ENCODE measurements at places on chromosomes 7 and 10.

GRCh38 chr10:132065491-132066105 lies at the start of gene JAKMIP3:
JAKMIP3 (plus strand) TSS chr10:132065946; CDS start chr10:132104809, 38,863 bp downstream.
- no peak for DNase-seq

DNA sequence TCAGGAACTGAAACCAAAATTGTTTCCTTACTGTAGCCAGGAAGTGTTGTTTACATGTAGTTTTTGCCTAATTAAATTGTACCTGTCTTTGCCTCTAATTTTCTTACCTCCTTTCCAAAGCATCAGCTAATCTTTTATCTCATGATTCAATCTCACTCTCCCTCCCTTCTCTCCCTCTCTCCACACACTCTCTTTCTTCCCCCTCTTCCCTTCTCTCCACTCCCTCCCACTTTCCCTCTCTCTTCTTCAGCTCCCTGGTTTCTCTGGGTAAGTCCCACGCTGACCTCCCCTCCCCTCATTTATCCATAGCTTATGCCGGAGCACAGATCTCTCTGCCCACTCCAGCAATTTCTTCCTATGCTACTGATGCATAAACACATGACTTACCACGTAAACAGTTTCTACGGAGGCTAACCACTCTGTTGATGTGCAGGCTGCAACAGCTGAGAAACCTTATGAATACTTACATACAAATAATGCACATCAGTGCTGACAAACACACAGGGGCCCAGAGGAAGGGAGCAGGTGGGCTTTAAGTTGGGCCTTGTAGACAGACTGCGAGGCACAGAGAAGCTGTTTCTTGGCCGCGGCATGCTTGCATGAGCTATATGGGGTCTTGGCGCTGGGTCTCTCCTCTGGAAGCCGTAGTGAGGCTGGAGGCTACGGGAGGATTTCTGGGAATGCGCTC lies 174.4 kb upstream of the PLXNA4 start:
- DNase-seq = no peak

DNA sequence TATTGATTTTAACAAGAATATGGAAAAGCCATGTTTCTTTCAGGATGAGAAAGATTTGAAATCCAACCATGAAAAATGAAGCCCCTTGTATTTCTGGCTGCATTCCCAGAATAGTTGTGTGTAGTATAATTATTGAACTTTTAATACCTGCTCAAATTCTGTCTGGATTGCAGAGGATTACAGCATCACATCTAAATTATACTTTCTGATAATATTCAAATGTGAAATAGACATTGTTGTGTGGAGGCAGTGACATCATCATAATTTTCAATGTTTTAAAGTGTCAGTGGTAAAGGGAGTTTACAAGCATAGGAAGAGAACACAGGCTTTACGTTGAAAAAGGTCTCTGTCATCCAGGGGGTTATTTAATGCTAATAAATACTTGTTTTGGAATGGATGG lies 93.4 kb downstream of the POLL start:
- DNase-seq = no peak

GRCh38 chr10:124025660-124026588 lies 67.5 kb downstream of the CHST15 start:
- DNase-seq = peak; percentile 6

DNA sequence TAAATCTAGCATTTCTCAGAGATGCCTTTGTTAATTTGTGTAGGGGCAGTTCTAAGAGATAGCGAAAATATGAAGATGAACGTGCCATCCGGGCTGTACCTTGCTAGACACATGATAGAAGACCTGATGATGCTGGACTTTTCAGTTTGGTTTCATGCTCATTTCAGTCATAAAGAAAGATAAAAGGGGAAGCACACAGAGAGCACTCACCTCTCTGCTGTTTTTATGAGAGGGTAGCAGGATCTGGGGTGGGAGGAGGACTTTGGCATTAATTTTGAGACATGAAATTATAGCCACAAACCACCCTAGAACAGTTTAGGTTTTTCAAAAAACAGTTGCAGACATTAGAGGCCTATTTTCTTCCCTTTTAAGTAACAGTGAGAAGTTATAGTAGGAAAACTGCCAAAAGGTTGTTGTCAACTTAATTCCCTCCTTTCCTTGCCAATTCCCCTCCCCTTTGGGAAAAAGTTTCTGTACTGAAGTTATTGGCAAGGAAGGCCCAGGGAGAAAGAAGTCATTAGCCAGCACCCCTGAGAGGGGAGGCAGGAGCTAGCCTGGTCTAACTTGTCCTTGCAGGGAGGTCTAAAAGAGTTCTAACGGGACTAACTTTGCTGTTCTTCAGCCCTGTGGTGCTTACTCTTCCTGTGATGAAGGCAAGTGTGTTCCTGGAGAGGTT lies 2.6 kb downstream of the ST7 start:
- no peak for DNase-seq

DNA sequence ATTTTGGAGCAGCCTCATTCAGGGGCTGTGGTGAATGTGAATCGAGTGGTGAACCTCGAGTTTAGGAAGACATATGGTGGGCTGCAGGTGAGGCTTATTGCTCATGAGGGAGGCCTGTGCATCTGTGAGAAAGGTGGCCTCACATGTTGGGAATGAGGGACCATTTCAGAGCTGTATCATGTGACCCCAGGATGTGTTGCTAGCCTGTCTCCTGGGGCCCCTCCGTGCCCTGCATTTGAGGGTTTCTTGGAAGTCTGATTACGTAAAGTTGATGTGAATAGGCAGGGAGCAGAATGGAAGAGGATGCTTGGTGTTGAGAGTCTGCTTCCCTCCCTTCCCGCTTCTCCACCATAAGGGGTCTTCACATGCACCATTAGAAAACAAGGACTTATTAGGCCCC lies 569.1 kb downstream of the LRMDA start:
- no peak for DNase-seq

GRCh38 chr10:48604039-48604990 lies 558 bp downstream of the ARHGAP22 start:
- DNase-seq = no peak

- DNase-seq = no peak
These were observed 65.9 kb downstream of the FAM204A start for GRCh38 chr10:118276204-118276603.

DNA sequence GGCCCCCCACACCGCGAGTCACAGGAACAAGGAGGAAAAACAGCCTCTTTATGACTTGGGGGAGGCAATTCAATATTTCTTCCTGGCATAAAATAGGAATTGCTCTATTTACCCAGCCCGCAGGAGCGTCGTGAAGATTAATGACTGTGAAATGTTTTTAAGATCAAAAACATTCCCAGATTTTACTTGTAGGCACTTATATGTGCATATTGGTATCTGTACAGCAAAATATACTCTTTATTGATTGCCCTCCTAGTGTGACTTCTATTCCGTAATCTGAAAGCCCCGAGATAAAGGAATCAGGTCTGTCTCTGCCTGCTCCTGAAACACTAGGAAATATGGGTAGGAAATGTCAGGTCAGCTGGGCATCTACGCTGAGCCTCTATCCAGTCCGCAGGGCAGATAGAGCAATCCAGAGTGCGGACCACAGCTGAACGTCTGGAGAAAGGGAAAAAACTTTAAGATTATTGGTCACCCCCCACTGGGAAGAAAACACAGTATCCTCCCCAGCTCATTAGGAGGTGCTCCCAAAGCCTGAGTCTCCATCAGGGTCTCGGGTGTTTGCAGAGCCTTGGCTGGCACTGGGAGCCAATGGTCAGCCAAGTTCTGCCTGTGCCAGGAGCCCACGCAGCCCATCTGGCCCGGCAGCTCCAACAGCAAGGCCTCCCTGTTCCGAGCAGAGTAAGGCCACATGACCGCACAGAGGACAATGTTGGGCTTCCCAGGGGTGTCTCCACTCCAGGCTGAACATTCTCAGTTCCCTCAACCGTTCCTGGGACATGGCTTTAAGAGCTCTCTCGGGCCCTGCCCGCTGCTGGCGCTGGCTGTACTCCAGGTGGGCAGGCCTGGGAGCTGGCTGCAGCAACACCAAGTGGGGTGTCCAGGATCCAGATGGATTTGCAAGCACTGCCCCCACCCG lies 7.7 kb downstream of the CTBP2 start:
- no peak for DNase-seq

DNA sequence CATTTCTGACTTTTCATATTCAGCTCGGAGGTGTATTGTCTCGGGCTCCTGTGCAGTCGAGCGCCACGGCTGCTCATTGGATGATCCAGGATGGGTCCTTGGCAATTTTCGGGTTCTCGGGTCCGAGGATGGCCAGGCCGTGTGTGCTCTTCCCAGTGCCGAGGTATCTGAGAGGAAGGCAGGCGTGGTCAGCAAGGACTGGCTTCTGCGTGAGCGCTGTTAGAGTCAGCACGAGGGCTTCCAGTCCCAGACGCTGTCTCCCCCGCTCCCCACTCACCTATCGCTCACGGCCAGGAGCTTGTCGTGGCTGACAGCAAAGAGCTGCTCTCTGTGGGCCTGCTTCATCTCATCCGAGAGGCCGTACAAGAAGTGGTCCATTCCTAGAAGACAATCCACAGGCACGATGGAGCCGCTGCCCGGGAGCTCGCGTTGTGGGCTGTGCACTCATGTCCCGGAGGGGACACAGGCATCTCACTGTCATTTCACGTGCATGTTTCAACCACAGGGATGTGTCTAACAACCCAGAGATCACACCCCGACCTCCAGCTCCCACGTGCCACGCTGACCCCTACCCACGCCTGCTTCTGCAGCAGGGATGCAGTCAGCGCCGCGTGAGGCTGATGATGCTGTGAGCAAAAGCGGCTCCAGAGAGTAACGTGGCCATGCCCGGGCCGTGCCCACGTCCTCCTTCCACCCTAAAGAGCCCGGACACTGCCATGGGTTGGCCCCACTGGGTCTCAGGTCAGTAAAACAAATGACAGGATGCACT lies 34.4 kb downstream of the PITRM1 start:
- DNase-seq = no peak

DNA sequence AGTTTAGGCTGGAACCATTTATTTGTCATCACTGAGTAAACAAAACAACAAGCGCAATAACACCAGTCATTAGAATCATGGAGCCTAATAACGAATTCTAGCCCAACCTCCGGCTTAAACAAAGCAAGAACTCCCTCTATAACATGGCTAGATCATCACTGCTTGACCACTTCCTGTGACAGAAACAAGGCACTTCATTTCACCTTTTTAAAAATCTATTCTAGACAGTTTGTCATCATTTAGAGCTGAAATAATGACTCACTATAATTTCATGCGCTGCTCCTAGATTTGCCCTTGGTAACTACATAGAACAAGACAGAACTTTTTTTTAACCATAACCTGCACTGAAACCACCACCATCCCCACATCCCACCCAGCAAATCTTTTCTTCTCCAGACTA lies 81.3 kb downstream of the OSBPL3 start:
- DNase-seq = no peak

GRCh38 chr7:8379264-8379663 lies 54.1 kb upstream of the NXPH1 start:
- no peak for DNase-seq

DNA sequence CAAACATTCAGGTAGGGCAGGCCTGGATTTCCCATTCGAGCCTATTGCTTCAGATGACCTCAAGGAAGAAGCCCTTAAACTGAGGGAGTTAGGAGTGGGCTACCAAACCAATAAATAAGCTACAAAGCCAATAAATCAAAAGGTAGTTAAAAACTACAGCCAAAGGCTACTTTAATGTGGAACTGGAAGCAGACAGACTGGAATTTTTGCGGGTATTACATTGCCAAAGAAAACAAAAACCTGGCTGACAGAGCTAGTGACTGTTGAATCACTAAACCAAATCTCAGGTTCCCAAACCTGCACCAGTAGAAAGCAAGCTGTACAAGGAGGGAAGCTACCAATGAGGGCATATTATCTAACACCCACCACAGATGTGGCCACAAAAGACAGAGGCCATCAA lies 315.6 kb downstream of the GRM8 start:
- DNase-seq = no peak

DNA sequence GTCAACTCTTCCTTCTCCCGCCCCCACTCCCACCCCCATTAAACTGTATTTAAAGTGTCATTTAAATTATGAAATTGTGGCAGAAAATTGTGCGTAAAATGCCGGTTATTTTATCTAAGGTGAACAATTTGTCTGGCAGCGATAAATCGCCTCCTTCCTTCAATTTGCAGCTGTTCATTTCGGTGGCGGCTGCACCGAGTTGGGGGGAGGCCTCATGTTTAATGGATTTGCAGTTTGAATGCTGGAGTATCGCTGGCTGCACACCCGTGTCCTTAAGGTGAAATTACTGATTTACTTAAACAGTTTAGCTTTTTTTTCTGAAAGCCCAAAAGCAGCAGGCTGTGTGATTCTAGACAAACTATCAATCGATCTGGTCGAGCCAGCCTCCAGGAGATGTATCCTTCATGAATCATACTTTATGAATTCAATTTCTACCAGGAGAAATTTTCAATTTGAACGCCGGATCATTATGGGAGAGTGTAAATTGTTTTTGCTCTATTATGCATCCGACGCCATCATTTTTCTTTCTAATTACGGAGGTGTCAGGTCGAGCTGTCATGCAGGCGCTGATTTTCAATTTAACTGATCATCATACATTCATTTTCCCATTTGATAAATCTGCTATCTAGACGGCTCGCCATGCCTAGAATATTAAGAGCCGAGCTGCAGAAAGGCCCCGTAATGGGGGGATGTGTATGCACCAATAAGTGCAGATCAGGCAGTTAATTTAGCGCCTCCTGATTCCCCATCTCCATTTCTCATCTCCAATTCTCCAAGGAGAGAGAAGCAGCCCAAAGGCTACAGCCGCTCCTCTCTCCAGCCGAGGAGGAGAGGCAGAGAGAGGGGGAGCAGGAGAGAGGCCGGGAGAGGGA lies 6.5 kb downstream of the UNCX start:
- no peak for DNase-seq

DNA sequence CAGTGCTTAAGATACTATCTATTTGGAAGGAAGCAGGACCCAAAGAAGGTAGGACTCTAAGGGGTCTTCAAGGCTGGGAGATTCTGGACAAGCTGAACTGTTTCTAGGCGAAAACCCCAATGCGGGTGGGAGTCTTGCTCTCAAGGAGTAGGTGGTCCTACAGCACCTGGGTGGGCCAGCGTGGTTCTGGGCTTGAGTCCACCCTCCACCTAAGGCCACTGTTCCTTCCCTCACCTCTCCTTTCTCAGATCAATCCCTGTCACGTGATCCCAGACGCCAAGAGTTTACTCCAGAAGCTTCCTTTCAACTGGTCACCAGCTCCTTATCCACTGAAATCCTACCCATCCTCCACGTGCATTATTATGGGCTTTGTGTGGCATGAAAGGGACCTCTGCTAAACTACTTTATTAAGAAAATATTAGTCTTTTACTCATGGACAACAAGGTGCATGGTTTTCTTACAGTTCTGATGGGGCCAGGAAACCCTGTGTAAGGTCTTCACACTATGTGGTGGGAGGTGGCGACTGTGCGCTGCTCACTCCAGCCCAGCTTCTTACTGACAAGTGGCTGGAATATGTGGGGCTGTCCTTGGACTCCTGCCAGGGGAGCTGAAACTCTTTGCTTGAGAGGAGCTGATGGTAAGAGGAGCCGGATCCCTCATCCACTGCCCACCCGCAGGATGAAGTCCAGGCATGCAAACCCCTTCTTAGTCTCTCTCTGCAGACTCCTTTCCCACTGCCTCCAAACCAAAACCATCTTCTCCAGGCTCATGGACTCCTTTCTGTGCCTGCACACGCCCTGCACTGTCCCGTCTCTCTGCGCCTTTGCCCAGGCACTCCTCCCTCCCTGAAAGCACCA lies 1.6 kb downstream of the ZNF746 start:
- DNase-seq = no peak

Data from AML-193 (cell line).